AG20443 (cell line): ENCODE measurements at places on chromosomes 5 and 9.
A peak's percentile ranks its signal among the peaks of the same experiment; 100 is the strongest.

DNA sequence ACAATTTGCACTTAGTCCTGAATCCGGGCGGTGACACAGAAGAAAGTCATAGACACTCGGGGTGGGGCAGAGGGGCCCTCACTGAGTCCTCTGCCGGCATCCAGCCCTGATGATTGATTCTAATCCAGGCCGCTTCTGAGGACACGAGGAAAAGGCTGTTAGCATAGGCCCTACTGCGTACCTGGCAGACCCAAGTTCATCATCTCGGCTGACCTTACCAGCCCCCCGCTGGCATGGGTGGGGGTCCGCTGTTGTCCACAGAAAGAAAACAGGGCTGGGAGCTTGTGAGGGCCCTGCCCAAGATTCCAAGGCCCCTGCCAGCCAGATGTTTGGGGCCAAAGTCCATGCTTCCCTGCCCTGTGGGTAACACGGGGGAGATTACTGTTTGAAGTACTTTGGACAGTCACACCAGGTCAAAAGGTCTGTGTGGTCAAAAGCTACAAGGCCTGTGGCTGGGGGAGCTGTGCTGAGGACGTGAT is 24.5 kb downstream of the ERGIC1 start:
- DNase-seq = peak; percentile 52

DNA sequence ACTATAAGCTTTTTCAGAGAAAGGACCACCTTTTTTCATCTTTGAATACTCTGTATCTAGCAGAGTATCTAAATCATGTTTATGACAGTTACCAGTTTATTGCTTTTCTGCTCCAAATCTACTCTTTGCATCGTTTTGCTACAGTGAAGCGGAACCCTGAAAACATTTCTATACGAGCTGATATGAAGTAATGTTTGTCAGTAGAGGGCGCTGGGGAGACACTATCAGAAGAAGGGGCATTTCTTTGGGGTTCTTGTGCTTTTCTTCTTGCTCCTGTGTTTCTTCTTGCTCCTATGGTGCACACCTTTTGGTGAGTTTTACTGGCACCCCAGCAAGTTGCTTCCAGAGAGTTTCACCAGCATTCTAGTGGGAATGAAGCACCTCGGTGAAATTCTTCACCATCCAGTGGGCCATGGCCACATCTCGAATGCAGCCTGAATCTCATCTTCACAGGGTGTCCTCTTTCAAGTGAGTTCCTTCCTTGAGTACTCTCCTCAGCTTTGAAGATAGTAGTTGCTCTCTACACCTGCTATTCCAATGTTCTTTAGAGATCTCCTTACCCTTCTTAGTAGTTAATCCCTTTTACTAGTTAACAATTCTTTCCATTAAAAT is 98.4 kb downstream of the FGF1 start:
- peak; percentile 17 for DNase-seq

DNA sequence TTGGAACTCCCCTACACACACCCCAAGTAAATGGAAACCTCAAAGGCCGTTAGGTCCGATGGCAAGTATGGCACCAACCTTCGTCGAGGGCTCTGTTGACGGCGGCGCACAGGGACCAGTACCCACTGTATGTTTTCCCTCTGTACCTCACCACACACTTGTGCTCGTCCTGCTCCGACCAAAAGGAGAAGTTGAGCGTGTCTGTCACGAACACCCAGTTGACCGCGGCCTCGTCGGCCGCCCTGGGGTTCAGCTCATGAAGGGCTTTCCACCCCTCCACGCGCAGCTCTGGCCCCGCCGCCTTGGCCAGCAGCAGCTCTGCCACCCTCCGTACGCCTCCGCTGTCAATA is 24.0 kb downstream of the HNRNPK start:
- peak; percentile 42 for DNase-seq

DNA sequence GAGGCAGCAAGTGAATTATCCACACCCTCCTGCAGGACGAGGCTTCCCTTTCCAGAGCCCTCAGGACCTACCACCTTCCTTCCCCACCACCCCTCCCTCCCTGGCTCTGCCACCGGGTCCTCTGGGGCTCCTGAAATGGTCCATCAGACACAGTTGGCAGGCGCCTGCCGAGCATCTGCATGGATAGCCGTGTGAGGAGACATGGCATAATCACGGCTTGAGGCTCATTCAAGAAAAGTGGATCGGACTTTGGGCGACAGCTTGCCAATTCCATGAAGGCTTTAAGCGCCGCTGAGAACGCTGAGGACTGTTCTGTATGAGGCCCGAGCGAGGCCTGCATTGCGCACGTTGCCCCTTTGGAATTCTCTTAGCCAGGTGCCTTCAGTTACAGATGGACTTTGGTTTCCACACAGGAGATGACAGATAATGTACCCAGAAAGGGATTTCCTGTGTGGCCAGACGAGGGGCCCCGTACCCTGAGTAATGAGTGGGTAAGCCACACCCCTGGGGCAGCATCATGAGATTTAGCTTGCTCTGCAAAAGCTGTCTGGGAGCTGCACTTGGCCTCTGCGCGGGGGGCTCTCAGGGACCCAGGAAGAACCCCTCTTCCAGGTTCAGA is 179.8 kb downstream of the OLFM1 start:
- no peak for DNase-seq

GRCh38 chr9:36759141-36759540 is 186.4 kb downstream of the MELK start:
- DNase-seq = no peak

GRCh38 chr5:76524868-76525267 is 98.3 kb downstream of the F2RL2 start:
- no peak for DNase-seq

DNA sequence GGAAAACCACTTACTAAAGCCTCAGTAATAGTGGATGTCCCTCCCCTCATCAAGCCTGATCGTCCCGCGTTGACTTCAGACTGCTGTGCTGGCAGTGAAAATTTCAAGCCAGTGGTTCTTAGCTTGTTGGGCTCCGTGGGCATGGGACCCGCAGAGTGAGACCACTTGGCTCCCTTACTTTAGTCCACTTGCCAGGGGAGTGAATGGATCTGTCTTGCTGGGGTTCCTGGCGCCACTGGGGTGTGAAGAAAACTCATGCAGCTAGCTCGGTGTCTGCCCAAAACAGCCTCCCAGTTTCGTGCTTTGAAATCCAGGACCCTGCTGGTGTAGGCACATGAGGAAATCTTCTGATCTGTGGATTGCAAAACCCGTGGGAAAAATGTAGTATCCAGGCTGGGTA is 480.0 kb upstream of the IZUMO3 start:
- no peak for DNase-seq

GRCh38 chr5:32953694-32954093 is 242.6 kb downstream of the NPR3 start:
- DNase-seq = no peak

DNA sequence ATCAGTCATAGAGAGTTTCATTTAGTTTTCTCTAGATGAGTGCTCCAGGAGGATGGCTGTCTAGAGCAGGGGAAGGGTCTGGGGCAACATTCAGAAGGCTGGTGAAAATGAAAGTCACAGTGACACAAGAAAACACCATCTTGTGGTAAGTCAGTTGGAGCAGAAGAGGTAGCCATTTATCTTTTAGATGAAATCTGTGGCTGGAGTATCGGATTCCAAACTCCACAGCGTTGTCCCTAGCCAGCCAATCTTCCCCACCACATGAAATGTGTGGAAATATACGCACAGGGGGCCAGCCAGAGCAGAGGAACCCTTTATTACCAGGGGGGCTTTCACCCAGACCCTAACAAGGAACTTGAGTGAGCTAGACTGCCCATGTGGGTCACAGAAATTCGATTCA is 15.9 kb upstream of the TNFAIP8 start:
- no peak for DNase-seq

GRCh38 chr9:111068771-111069170 is 30.5 kb upstream of the LPAR1 start:
- DNase-seq = peak; percentile 45

DNA sequence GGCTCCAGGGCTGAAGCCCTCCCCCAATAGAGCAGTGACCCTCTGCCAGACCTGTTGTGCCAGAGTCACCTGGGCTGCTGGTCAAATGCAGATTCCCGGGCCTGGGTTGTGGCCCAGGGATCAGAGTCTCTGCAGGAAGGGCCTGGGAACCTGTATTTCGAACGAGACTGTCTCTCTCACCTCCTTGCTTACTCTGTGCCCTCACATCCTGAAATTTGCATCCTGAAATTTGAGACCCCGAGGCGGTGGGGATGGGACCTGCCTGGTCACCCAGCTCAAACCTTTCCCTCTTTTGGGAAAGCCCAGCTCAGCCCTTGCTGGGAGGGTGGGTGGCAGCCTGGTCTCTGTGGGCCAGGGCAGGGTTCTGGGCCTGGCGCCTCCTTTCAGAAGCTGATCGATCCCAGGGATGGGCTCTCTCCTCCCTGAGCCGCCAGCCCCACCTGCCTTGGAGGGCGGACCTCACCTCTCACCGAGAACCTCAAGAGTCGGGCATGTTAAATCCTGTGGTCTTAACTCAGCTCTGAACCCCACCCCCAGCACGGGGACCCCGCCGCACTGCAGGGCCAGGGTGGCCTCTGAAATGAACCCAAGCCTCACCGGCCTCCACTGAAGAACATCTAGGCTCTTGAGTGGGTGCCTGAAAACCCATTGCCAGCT is 44.0 kb upstream of the IER5L start:
- no peak for DNase-seq

GRCh38 chr5:125037020-125037419 is 290.6 kb upstream of the ZNF608 start:
- no peak for DNase-seq

DNA sequence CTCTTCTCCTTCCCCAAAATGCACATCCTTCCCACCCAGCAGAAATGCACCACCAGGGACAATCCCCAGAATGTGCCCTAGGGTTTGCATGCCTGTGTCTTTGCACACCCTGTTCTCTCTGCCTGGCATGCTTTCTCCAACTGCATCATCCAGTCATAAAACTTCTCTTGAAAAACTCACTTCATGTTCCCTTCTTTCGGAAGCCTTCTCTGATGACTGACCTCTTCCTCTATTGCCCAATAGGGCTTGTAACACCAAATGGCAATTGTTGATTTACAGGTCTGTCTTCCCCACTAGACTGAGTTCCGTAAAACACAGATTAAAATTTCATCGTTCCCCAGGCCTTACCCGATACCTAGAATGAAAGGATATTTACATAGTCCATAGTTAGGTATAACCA is 83.1 kb upstream of the SPOCK1 start:
- no peak for DNase-seq

- DNase-seq = no peak
Measured at GRCh38 chr5:175387144-175387543, 56.8 kb downstream of the DRD1 start.

GRCh38 chr9:8486095-8486494 is 686.5 kb upstream of the DMAC1 start:
- DNase-seq = no peak
